ENCODE measurements at places on chromosomes 7 and 10. TPM values are rescaled to one million over a fixed set of nuclear protein-coding genes. Genes with fewer than 3 reads are reported as not detected.

DNA sequence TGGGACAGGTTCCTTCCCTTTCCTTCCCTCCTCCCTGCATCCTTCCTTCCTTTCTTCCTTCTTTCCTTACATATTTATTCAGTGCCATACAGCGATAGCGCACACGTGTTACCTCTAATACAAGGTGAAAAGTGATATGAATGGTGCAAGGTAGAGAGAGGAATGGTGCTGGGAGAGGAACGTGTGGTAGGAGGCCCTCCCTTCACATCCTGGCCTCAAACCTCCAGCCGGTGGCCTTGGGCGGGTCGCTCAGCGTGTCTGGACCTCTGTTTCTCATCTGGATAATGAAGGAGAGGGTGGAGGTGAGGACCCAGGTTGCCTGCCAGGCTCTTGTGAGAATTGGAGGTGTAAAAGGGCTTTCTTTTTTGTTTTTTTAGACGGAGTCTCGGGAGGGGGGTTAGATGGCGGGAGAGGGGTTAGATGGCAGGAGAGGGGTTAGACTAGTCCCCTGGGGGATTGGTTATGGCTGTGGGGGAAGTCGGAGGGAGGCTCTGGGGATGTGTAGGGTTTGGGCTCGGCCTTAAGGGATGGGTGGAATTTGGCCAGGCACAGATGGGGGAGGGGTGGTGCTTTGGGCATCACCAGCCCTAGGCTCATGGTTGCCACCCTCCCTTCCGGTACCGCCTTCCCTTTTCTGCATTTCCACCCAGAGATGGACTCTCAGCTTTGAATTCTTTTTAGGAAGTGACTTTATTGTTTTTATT is 14.9 kb downstream of the CHST3 start:
- no peak for DNase-seq

NEUROD6 gene
- not detected for polyA plus RNA-seq

DNA sequence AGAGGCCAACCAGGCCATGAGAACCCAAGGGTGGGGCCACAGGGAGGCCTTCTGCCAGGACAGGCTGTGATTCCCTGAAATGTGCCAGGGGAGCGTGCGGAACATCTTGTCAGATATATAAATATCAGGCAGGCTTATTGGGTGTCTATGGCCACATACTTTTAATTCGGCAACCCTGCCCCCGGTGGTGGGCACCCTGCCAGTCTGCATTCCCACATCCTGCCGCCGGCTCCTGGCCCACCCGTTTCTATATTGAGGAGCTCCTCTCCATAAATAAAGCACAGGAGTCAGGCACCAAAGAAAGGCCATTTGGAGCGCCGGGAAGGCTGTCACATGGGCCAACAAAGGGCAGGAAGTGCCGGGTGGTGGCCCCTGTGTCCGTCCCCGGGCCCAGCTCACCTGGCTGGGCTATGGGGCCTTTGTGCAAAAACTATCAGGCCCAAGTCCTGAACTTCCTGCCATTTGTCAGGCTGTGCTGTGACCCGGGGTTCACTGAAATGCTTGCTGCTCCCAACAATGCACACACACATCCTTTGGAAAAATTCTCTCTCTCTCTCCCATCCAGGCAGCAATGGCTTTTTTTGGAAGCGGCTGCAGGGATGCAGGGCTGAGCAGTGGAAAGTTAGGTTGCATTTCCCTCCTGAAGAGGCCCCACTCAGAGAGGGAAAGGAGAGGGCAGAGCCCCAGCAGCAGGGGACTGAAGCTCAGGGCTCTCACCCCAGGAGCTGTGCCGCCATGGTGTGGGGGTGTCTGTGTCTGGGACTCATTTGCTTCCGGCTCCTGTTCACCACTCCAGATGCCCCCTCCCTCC is 25.0 kb upstream of the PODXL start:
- DNase-seq, result no peak

SLC18A3 gene
- not detected for polyA plus RNA-seq

GRCh38 chr7:123871998-123872867 is 27.3 kb downstream of the HYAL4 start:
- no peak for DNase-seq

FAM13C gene
- 0.87 TPM for polyA plus RNA-seq

STRIP2 gene
- polyA plus RNA-seq, result 0.19 TPM

DNA sequence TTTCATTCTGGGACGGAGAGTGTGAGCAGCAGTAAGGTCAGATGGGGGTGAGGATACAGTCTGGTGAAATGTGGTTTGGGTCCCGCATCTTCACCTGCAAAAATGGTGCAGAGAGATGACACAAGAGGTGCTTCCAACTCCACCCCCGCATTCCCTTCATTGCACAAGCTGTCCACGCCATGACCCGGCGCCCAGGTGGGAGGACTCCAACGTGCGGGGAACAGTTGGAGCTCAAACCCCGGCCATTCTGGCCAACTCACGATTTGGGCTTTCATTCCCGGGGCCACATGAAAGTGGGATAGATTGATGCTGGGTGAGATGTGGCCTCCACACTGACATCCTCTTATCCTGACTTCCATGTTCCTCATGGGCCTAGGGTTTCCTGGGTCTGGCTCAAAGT is 34.6 kb upstream of the ZNF273 start:
- peak; percentile 21 for DNase-seq

SFRP4 gene
- 0.20 TPM for polyA plus RNA-seq

- no peak for DNase-seq
Observed at GRCh38 chr10:100534726-100535125, 1.0 kb upstream of the HIF1AN start.

- no peak for DNase-seq
Observed at GRCh38 chr10:72248468-72249151, 25.1 kb upstream of the DDIT4 start.

DNA sequence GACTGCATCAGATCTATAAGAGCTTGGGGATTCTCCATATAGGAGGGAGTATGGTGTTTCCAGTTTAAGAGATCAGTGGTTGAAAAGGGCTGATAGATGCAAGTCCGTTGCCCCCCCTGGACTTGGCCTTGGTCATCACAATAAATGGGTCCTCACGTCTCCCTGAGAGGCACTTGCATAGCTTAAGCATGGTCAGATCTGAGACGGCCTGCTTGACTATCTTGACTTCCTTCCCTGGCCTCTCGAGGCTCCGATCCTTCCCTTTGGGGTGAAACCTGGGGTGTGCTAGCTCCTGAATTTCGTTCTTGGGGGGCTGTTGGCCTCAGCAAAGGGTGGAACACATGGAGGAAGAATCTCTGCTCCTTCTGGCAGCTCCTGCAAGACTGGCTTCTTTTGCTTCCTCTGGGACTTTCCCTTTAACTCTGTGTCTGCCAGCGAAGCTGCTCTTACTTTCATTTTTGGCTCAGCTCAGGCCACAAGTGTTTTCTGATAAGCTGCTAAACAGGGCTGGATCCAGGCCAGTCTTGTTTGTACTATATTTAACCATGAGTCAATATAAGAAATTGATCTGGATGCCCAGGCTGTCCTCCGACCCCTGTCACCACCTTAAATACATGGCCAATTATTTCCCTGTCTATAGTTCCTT is 11.2 kb upstream of the ZNF485 start:
- DNase-seq, result no peak

GRCh38 chr10:68362590-68362989 is 29.9 kb upstream of the PBLD start:
- DNase-seq, result no peak

TDRD1 gene
- 0.01 TPM for polyA plus RNA-seq

SGCE gene
- 70.6 TPM for polyA plus RNA-seq

GRCh38 chr10:7184660-7185366 is 226.0 kb downstream of the SFMBT2 start:
- no peak for DNase-seq
